ENCODE measurements at places on chromosomes 2 and 18.

- no peak for DNase-seq
Measured at GRCh38 chr2:236844711-236845110, 241.0 kb upstream of the COPS8 start.

DNA sequence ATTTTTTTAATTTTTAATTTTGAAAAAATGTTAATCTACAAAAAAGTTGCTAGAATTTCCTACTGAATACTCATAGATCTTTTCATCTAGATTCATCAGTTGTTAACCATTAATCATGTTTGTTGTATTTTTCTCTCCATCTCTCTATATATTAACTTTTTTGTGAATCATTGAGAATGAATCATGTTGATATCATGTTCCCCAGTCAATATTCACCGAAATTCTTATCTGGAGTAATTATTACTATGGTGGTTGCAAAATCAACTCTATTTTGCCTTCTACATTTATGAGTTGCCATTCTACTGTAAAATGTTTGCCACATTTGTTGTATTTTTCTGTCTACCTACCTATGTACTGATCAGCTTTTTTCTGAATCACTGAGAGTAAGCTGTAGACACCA lies 154.0 kb downstream of the SPP2 start:
- DNase-seq = no peak

GRCh38 chr2:118921646-118922045 lies 20.3 kb upstream of the MARCO start:
- DNase-seq = no peak

DNA sequence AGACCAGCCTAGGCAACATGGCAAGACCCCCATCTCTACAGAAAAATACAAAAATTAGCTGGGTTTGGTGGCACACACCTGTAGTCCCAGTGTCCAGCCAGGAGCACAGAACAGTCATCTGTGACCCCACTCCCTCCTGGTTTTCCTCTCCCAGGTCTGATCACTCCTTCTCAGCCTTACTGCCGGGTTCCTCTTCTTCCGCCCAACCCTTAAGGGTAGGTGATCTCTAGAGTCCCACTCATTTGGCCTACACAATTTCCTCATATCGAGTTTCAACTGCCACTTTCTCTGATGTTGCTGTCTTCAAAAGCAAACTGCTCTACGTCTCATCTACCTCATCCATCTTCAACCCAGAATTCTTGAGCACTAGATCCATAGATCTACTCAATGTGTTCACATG lies 13.4 kb upstream of the MAT2A start:
- no peak for DNase-seq

DNA sequence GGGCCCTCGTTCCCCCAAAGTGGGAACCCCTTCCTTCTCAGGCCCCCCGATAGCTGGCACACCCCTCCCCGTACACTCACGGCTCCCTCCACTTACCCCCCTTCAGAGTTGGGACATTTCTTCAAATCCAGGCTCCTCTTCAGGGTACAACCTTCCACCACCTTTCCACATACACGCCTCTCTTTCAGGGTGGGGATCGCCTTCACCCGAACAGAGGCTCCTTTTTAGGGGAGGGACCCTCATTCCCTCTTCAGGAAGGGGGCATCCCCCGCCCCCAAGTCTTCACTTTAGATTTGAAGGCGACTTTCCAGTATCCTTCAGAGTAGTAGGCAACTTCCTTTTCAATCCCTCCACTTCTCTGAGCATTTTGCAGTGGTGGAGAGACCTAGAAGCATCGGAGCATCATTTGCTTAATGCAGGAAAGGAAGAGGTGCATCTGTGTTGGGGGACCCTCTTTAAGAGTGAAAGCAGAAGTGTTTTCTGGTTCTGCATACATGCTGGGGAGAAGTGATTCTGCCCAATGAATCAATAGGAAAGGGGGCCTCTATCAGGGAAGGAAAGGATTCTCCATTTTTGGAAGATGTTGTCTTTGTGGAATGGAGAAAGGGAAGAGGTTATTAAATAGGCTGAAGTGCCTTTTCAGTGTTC lies 845 bp downstream of the EML4 start:
- DNase-seq = no peak

GRCh38 chr18:52888014-52888413 lies 548.0 kb downstream of the DCC start:
- DNase-seq = no peak

GRCh38 chr2:190634381-190634780 lies 14.5 kb upstream of the NAB1 start:
- DNase-seq = no peak

DNA sequence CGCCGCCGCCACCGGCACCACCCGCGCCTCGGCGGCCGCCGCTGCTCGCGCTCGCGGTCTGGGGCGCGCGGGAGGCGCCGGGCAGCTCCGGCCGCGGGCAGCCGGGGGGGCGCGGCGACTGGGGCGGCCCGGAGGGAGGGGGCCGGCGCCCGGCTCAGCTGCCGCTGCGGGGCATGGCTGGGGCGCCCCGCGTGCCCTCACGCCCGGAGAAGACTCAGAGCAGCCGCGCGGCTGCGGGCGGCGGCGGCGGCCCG lies 295 bp downstream of the GAREM1 start:
- DNase-seq = no peak

DNA sequence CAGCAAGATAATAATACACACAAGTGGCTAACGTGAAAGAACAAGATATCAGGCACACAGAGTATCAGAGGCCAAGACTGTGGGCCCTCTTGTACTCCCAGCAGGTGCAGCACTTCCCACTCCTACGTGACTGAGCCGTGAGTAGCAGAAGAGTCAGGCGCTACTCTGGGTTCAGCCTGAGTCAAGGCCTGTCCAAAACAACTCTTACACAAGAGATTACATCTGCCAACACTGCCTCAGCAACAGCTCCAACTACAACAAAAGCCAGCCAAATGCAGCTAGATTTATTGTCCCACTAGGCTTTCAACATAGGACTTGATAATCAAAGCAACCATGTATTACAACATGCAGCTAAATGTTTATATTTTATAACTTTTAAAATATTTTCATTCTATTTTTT lies 56.2 kb downstream of the ITSN2 start:
- DNase-seq = peak; percentile 60

DNA sequence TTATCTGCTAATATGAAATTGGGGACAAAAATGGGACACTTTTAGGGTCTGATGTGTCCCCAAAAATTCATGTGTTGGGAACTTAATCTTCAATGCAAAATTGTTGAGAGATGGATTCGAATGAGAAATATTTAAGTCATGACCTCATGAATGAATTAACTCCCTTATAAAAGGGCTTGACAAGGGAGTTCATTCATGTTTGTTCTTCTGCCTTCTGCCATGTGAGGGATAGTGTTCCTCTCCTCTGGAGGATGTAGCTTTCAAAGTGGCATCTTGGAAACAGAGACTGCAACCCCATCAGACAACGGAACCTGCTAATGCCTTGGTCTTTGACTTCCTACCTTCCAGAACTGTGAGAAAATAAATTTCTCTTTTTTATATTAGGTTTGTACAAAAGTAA lies 89.2 kb upstream of the LINC00305 start:
- no peak for DNase-seq

GRCh38 chr18:23828426-23828825 lies 139.2 kb downstream of the LAMA3 start:
- no peak for DNase-seq

DNA sequence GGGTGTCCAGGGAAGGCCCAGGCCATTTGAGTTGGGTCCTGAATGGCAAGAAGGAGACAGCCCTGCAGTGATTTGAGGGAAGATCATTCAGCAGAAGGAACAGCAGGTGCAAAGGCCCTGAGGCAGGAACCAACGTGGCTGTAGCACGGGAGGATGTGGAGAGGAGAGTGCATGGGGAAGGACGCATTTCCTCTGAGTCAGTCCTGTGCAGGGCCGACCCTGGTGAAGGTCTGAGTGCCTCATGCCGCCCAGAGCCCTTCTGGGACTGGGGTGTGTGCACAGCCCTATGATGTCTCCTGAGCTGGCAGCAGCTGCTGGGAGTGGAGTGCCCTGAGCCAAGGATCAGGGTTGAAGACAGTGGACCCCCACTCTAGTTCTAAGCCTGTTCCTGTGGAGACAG lies 17.9 kb upstream of the ARHGEF4 start:
- DNase-seq = no peak

DNA sequence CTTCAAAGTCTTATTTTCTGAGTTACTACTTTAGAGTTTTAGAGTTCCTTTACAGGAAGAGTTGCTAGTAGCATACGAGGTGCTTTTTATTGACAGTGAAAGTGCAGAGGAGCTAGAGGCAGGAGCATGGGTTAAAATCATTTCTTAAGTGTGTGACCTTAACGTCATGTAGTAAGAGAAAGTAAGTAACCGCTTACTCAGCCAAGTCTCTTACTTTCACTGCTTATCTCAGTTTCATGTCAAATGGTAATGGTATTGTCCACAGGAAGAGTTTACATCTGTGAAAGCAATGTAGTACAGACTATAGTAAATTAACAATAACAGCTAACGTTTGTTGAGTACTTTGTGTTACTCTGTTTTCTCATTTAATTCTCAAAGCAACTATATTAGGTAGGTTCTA lies 12.6 kb downstream of the NDUFAF7 start:
- DNase-seq = no peak

- no peak for DNase-seq
Measured at GRCh38 chr2:69251943-69252342, 135.1 kb downstream of the GFPT1 start.

GRCh38 chr18:75210274-75211001 lies at the start of gene TSHZ1:
TSHZ1 (plus strand) TSS chr18:75210797; CDS start chr18:75211877, 1,080 bp downstream.
- DNase-seq = peak; percentile 89

- DNase-seq = no peak
Measured at GRCh38 chr2:12173271-12173942, 427.0 kb downstream of the LPIN1 start.

DNA sequence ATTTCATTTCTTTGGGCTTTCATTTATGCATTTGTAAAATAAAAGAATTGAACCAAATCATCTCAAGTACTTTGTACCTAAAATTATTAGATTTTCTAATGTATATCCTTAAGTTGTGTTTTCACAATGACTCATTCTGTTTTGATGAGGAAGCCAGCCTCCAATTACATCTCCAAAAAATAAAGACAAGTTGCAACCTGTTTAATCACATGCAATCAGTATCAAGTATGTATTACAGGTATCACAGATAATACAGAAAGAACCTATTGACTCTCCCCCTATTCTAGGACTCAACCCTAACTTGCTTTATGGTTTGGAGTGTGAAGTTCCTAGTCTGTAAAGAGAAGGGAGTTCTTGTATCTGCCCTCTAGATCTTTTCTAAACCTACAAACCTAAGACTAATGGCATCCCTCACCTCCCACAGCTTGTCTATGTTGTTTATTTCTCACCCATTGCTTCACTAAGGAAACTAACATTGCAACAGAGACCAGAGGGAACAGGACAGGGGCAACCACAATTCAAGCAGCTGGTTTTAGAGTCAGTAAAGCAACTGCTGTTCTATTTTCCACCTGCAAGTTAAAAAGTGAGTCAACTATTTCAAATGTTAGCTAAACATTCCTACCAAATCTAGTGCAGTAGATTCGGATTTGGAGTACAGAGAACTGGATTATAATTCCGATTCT lies 141.1 kb upstream of the ETAA1 start:
- no peak for DNase-seq

- DNase-seq = no peak
Measured at GRCh38 chr2:183866666-183867065, 731.7 kb upstream of the ZNF804A start.

- DNase-seq = no peak
Measured at GRCh38 chr2:46800218-46800617, 115.4 kb downstream of the MCFD2 start.

DNA sequence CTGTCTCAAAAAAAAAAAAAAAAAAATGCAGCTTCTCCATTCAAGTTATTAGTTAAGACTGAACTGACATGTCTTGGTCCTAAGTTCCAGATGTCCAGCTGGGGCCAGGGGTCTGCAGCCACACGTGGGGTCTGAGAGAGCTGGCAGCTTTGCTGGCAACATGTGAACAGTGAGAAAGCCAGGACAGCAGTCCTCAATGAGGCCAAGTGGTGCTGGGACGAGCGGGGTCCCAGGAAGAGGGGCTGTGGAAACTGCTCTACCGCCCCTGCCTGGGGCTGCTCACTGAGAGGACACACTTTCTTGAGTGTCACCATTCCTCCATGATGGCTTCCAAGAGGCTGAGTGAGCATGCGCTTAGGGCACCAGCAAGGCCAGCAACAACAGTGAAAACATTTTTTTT lies 100.7 kb upstream of the TAF1B start:
- no peak for DNase-seq

Data from Peyer's patch (tissue), 4 donors.